ENCODE measurements at places on chromosomes 1 and 21.

DNA sequence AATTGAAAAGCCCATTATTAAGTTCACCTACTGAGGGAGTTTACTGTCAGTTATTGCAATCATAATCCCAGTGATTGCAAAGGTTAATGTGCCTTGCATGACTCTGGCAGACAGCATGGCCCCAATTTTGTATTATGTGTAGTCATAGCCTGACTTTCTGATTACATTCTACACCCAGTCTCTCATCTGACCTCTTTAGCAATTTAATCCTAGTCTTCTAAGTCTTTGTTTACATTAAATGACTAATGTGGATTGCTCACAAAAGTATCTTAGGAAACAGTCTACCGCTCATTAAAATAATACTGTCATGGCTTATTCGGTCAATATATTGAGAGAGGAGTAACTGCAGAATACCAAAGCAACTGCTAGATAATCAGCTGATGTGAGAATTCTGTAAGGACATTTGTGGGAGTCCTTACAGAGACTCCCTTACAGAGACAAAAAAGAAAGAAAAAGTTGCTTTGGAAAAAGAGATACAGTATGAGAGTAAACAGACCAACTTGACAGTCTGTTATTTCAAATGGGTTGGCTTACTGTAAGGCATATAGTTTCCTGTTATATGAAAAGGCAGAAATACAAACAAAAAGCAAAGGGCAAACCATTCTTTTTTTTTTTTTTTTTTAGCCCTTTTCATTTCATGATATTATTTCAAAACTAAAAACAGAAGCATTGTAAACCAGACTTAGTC, 42.8 kb downstream of the SMG7 start:
- DNase-seq, result no peak

GRCh38 chr21:44326716-44327602, 12.2 kb downstream of the CFAP410 start:
- DNase-seq, result no peak

DNA sequence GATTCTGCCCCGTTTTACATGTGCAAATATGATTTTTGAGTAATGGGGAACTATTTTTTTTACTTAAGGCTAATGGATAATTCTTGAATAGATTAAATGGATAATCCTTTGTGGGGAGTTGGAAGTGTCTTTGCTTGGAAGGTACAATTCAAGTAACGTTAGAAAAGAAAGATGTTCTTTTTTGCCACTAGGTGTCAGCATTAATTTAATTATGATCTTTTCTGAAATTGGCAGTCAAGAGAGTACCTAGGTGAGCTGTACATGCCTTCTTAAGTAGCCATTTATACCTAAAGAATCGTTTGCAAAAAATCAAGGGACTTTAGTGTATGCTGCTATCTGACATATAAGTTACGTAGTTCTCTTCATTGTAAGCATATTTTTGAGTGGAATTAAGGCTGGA, 2.2 kb downstream of the FBXO28 start:
- peak; percentile 50 for DNase-seq

DNA sequence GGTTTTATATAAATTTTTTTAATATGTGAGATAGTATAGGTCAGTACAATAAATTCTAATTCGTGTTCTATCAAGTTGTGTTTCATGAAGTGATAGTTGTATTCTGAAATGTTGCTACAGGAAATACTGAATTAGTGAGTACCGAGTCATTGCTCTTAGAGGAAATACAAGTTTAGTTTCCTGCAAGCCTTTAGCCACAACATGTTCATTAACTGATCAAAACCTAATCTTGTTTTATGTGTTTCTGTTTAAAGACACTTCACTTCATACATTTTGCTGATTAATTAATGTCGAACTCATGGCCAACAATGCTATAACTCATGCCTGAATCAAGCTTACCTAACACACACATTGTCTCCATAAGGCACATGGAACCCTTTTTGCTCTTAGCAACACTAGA, 43.6 kb downstream of the LRRC7 start:
- no peak for DNase-seq

GRCh38 chr1:66182551-66183178, 351.3 kb upstream of the SGIP1 start:
- no peak for DNase-seq
